Stimulated activated effector memory CD8-positive, alpha-beta T cell treated with anti-CD3 and anti-CD28 coated beads, Interleukin-12 subunit alpha, Interleukin-12 subunit beta, amount 100 ng/mL, for 72 hours (primary cell): ENCODE measurements at places on chromosomes 6 and 20.

DNA sequence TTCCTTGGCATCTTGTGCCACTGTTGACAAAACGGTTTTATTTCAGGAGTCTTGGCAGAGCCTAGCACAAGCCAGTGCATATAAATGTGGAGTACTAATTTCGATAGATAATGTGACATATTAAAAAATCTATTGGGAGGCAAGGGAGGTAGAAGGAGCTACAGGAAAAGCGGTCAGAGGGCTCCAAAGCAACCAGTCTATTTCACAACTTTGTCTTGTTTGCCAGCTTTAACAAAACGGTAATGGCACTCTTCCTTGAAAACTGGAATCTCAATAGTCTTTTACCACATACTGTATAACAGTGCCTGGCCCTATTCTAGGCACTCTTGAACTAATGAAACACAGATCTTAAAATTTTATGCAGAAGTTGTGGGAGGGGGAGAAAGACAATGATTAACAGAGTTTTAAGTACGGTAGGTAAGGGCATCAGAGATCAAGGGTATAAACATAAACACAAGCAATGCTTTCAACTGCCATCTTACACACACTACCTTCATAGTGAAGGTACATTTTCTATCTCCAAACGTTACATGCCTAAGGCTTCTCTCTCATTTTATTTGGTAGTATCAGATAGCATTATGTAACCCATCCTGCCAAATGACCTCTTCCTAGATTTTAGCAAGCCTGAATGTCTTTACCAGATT, 33.5 kb upstream of the SYNCRIP start:
- DNase-seq = no peak

DNA sequence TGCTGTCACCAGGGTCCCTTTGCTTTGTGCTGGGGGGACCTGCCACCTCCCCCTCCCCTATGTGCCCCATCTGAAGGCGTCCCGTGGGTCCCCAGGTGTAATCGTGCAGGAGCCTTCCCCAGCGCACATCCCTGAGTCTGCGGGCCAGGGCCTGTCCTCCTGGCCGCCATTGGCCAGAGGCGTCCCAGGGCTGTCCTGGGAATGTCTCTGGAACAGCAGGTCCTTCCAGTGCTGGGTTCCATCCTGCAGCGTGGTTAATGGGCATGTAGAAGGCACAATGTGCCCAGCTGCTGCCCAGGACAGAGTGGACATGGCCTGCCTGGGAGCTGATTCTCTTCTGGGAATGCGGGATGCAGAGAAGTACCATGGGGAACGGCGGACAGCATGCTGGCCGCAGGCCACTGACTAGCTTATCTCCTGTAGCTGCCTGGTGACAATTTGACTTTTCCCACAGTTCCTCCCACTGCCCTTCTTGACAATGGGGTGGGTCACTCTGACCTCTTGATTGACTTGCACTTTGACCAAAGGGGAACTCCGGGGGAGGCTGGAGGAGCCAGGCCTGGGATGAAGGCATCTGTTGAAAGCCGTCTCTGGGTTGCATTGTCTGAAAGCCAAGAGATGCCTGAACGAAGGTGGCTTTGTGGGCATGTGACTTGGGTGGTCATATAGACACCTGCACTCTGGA, 64.0 kb downstream of the CTCFL start:
- no peak for DNase-seq

GRCh38 chr20:48026981-48027592, 241.8 kb upstream of the SULF2 start:
- no peak for DNase-seq

GRCh38 chr6:43932259-43933147, 162.5 kb downstream of the VEGFA start:
- no peak for DNase-seq

- no peak for DNase-seq
These were observed 4.7 kb upstream of the LY86 start for GRCh38 chr6:6583836-6584235.

- DNase-seq = peak; percentile 15
These were observed 45.7 kb upstream of the NEDD9 start for GRCh38 chr6:11278207-11278559.

GRCh38 chr6:166554316-166554715, 32.2 kb downstream of the RAMACL start:
- DNase-seq = no peak

- DNase-seq = no peak
These were observed 32.5 kb upstream of the PRND start for GRCh38 chr20:4689220-4689619.

GRCh38 chr6:113122060-113122459, 735.1 kb upstream of the MARCKS start:
- DNase-seq = no peak

DNA sequence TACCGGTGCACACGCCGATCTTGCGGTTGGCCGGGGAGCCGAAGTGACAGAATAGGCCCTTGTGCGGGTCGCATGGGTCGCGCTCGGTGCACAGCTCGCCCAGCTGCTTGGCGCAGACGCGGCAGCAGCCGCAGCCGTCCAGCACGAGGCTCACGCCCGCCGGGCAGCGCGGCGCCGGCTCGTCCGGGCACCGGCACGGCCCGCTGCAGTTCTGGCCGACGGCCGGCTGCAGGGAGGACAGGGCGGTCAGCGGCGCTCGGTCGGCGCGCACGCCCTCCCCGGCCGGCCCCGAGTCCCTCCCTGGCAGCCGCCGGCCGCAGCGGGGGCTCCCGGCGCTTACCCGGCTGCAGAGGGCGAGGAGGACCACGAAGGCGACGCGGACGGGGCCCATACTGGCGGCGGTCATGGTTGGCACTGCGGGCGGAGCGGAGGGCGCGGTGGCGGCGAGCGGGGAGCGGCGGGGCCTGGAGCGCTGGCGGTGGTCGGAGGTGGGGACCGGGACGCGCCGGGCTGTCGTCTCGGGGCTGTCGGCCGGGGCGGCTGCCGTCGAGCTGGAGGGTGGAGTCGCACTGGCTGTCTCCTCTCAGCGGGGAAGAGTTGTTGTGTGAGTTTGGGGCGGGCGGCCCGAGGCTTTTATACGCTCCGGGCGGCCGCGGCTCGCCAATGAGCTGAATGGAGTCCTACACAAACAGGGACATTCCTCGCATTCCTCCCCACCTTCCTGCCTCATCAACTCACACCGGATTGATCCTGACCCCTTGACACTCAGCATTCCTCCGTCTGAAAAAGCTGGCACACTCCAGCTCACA, at the start of gene CCN2:
Gene CCN2, minus strand, starts transcription at position 606 of the 809 bp plus-strand sequence. Its CDS starts 200 bp downstream, at position 406.
- no peak for DNase-seq

DNA sequence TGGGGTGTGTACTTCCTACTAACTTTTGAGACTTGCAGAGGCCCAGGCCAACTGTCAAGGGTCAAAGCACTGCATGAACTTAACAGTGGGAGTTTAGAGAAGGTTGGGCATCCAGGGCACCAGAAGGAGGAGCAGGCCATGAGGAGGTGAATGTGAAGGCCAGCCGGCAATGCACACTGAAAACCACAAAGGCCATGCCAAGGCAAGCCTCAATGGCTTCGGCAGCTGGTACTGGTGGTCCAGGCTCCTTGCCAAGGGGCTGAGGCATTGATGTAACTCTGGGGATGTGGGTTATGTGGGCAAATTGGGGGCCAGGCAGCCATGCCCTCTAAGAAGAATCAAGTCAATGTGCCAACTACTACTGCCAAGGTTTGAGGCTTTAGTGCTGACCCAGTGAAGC, 222.4 kb downstream of the UNC5CL start:
- DNase-seq = no peak

- no peak for DNase-seq
These were observed 6.6 kb upstream of the GUCA1B start for GRCh38 chr6:42201382-42201781.

DNA sequence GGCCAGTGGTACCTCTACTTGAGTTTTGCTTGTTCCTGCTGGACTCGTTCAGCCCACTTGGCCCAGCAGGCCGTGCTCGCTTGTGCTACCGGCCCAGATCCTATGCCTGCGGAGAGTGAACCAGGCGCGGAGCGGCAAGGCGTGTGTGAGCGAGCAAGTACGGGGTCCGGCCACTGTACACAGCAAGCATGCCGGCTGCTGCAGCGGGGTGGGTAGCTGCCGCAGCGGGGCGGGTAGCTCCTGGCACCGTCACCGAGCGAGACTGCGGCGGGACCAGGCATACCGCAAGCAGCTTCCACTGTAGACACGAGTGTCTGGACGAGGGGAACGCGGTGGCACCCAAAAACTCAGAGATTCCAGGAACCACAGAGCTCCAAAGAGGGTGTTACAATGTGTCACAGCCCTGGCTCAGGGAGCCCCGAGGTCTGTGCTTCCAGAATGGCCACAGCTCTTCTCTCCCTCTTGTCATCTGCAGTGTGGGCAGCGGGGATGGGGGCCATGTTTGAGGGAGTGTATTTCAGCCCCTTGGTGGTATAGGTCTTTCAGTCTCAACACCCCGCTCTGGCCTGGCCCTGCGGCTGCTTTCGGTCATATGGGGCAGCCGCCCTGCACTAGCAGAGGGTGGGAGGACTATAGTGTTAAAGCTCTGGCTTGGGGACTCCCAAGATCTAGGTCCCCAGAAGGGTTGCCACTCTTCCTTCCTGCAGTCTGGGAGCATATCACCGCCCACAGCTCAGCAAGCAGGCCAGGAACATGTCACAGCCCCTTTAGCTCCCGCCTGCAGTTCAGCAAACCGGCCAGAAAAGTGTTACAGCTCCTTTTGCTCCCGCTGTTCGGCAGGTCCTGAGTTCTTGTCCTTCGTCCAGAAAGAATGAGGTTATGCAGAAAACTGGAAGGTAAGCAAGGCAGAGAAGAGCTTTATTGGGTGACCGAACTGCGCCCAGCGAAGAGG, 6.1 kb upstream of the RWDD1 start:
- DNase-seq = no peak

DNA sequence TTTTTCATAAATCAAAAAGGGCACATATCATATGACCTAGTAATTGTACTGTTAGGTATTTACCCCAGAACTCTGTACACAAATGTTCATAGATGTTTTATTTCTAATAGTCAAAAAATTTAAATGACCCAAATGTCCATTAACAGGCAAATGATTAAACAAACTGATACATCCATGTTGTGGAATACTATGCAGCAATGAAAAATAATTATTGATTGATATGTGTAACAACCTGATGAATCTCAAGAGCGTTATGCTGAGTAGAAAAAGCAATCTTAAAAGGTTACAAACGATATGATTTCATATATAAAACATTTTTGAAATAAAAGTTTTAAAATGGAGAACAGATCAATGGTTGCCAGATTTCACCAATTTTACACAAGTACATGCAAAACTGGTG, 18.1 kb downstream of the HTR1B start:
- DNase-seq = no peak

DNA sequence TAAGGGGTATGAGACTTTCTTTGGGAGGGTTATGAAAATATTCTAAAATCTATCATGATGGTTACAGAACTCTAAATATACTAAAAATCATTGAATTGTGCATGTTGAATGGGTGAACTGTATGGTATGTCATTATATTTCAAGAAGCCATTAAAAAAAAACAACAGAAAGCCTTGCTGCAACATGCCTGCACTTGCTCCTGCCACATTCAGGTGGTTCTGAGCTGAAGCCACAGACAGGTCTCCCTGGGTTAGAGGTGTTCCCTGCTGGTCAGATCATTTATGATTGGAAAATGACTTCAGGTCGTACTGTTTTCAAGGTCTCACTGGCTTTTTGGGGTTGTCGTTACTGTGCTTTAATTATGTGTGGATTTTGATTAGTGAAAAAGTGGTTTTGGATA, 13.3 kb downstream of the GMPR start:
- DNase-seq = no peak

- no peak for DNase-seq
These were observed 158.3 kb downstream of the EYA4 start for GRCh38 chr6:133399426-133399825.

- no peak for DNase-seq
These were observed 310.7 kb downstream of the EYA4 start for GRCh38 chr6:133551847-133552341.

DNA sequence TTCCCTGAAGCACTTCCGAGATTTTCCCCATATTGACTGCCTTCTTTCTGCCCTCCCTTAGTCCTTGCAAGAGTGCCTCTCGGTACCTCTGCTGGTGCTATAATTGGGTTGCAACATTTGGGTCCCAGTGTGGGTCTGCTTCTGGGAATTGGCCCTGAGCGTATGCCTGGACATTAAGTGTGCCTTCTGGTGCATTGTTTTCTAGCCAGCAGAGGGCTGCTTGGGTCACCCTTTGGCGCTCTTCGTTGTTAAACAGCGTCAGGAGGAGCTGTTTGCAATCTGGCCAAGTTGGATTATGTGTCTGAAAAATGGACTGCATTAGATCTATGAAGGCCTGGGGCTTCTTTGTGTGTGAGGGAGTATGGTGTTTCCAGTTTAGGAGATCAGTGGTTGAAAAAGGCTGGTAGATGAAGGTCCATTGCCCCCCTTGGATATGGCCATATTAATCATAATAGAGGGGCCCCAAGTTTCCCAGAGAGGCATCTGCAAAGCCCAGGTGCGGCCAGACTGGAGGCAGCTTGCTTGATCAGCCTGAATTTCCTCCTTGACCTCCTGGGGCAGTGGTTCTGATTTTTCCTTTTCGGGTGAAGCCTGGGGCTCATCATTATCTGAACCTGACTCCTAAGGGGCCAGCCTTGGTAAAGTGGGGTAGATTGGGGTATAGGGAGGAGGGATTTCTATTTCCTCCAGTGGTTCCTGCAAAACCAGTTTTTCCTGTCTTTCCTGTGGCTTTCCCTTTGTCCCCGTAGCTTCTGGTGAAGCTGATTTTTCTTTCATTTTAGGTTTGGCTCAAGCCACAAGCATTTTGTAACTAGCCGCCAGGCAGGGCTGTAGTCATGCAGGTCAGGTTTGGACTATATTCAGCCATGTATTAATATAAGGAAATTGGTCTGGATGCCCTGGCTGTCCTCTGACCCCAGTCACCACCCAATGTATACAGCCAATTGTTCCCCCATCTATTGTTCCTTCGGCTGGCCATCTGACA, 85.4 kb upstream of the GPR6 start:
- DNase-seq = no peak

- DNase-seq = no peak
These were observed 101.6 kb downstream of the IBTK start for GRCh38 chr6:82145926-82146452.

- no peak for DNase-seq
These were observed 22.8 kb downstream of the ECT2L start for GRCh38 chr6:138818496-138819194.

GRCh38 chr6:26478100-26478984, 20.6 kb downstream of the BTN2A1 start:
- DNase-seq = no peak

- no peak for DNase-seq
These were observed 5.7 kb downstream of the BCL2L1 start for GRCh38 chr20:31716818-31717477.

DNA sequence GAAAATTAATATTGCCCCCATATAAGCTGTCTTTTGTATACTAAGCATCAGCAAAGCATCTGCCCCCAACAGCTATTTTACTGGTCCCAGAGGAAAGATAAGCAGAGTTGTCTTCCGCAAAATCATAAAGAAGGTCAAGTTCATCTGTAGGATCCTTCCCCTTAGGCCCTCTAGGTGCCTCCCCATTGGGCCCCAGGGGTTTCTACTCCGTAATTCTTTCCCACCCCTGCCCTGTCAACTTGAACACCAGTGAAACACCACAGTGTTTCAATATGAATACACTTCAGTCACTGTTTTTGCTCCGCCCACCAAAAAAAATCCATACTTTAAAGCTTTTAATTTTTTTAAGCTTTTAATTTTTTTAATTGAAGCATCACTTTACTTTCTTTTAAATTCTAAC, 159.2 kb downstream of the ATXN1 start:
- peak; percentile 71 for DNase-seq

GRCh38 chr20:44398335-44398734, 42.8 kb downstream of the HNF4A start:
- no peak for DNase-seq

- DNase-seq = no peak
These were observed 43.2 kb downstream of the UQCC2 start for GRCh38 chr6:33668328-33668727.
